HCEC 1CT (cell line): ENCODE measurements at places on chromosomes 7 and 10.

DNA sequence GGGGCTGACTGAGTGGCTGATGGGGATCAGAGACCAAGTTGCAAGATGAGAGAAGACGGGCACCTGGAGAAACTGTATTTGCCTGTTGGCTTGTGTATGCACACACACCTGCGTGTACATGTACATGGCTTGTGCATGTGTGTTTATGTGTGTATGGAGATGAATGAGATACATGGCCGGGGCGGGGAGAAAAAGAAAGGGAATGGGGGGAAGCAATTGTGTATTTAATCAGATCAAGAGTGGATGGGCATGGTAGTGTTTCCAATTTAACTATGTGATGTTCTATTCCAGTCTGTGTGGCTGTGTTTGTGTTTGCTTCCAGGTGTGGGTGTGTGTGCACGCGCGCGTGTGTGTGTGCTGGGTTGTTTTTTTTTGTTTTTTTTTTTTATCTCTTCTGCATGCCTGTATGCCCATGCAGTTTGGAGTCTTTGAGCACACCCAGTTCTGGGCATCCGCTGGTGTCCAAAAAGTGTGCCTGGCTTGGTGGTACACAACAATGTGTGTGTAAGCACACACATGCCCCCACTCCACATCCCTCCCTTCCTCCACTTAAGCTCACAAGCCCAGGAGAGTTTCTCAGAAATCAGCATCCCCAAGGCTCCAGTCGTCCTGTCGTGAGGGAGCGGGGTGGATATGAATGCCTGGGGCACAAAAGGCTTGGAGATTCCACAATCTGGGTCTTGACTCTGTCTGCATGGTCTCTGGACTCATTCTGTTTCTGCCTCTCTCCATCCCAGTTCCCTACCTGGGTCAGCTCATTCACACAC lies 2.5 kb upstream of the VGF start:
- DNase-seq: no peak

DNA sequence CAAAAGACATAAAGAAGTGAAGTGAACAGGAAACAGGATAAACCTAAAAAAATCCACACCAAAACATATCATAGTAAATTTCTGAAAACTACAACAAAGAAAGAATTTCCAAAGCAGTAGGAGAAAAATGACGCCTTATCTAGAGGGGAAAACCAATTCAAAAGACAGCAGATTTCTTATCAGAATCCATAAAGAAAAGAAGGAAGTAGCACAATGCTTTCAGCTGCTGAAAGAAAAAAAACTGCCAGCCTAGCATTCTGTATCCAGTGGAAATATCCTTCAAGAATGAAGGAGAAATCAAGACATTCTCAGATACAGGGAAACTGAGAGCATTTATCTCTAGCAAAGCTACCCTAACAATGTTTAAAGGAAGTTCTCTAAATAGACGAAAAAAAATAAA lies 37.8 kb downstream of the PDLIM1 start:
- DNase-seq: no peak

GRCh38 chr7:29518616-29519015 lies 45.0 kb upstream of the PRR15 start:
- DNase-seq: no peak

- DNase-seq: no peak
Measured at GRCh38 chr7:131540491-131541162, 15.8 kb downstream of the PODXL start.

GRCh38 chr7:150980663-150981062 lies 2.5 kb upstream of the KCNH2 start:
- no peak for DNase-seq

- no peak for DNase-seq
Measured at GRCh38 chr10:11626071-11626470, 14.6 kb upstream of the USP6NL start.

DNA sequence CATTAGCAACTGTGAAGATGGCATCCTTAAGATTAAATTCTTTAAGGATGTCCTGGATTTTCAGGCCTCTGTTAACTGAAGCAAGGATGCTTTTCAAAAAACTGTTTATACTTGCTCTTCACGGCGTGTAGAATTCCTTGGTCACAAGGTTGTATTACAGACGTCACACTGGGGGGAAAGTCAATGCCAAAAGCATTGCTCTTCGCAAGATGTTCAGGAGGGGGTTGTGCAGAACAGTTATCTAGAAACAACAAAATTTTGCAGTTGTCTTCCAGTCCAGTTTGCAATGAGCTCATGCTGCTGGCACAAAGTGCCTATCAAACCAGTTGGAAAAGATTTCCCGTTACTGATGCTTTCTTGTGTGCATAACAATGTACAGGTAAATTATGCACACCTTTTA lies 8.2 kb upstream of the KIF20B start:
- no peak for DNase-seq

DNA sequence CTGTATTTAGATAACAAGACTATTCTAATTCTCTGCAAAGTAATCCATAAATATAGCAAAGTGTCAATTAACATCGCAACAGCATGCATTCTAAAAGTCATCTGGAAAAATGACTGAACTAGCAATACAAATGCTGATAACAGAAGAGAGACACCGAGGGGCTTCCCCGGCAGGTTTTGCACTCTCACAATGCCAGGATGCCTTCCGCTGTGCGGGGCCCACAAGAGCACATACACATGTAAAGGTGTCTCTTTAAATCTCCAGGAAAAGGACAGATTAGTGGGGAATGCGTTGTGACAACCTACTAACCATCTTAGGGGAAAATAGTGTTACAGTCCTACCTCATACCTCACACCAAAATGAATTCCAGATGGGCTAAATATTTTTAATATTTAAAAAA lies 86.9 kb downstream of the CXCL12 start:
- DNase-seq: no peak

DNA sequence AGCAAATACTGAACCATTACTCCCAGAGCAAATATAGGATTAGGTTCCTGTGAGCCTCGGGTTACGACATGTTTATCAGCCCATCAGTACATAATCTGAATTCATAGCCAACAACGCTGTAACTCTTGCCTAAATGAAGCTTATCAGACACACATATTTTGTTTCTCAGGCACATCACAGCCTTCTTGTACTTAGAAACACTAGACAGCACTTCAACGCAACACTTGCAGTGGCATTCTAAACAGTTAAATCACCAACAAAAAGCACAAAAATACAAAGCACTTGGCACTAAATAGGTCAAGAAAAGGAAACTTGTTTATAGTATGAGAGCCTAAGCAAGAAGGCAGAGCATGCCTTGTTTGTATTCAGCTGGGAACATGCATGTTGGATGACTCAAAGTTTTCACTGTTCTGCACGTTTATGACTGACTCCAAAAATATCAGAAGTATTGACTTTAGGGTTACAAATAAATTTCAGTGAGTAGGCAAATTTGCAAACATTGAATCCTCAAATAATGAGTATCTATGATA lies 75.0 kb downstream of the VPS50 start:
- DNase-seq: peak; percentile 83

GRCh38 chr7:129903935-129904334 lies 48.8 kb downstream of the UBE2H start:
- DNase-seq: no peak

DNA sequence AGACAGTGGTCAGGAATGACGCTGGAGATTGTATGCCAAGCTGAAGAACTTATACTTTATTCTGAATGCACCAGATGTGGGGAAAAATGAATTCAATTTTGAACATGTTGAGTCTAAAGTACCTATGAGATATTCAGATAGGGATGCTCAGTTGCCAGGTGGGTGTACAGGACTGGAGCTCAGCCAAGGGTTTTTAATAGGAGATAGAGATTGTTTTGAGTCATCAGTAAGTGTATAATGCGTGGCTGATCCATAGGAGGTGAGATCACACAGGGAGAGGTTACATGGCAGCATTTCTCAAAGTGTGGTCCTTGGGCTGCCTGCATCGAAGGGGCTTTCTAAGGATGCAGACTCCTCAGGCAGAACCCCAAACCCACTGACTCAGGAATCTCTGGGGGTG lies 6.8 kb upstream of the HIPK2 start:
- no peak for DNase-seq

- DNase-seq: no peak
Measured at GRCh38 chr7:162632-163297, 29.6 kb upstream of the FAM20C start.

- no peak for DNase-seq
Measured at GRCh38 chr7:117665368-117665767, 185.5 kb downstream of the CFTR start.

- DNase-seq: no peak
Measured at GRCh38 chr7:4168041-4168440, 514.1 kb upstream of the FOXK1 start.

DNA sequence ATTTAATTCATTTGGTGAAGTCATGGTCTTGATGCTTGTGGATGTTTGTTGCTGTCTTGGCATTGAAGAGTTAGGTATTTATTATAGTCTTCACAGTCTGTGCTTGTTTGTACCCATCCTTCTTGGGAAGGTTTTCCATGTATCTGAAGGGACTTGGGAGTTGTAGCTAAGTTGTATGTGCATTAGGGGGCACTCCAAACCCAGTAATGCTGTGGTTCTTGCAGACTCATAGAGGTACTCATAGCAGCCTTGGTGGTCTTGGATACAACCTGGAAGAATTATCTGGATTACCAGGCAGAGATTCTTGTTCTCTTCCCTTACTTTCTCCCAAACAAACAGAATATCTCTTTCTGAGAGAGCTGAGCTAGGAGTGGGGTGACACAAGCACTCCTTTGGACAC lies 93.2 kb downstream of the ADCYAP1R1 start:
- no peak for DNase-seq

- no peak for DNase-seq
Measured at GRCh38 chr10:89653410-89653869, 8.4 kb upstream of the PANK1 start.

DNA sequence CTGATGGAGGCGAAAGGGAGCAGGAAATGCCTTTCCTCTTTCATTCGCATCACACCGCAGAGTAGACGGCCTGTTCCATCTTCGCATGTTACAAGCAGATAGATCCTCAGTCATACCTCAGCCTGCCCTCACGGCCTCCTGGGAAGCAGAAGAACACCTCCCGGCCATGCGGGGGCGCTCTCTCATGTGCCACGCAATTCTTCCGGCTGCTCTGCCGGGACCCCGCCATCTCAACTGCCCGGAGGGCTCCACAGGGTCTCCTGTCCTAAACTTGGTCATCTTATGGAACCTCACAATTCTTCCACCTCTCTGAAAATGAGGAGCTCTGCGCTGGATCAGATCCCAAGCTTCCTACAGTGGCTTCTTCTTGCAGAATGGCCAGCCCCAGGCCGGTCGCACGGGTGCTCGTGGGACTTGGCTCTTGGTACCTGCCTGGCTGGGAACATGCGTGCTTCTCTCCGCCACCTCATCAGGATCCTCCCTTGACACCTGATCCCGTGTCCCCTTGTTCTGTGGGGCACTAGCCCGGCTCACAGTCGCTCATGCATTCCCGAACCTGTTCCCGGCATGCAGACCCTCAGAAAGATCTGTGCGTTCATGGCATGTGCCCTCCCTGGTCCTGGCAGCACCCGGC lies 262.8 kb upstream of the SHH start:
- DNase-seq: no peak

DNA sequence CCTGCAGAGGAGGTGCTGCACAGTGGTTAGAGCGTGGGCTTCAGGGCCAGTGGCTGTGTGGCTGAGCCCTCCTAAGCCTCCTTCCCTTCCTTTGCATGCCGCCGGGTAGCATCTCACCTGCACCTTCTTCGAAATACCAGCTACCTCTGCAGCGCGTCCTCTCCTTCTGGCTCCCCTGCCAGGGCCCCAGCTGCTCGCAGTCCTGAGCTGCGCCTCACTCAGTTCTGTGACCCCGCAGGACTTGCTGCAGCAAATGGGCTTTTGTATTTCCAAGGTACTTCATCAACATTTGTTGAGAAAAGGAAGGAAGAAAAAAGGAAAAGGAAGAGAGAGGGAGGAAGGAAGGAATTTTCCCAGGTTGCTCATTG lies 146.7 kb upstream of the PRR15 start:
- DNase-seq: no peak

- DNase-seq: no peak
Measured at GRCh38 chr10:112744181-112745096, 205.6 kb upstream of the TCF7L2 start.

DNA sequence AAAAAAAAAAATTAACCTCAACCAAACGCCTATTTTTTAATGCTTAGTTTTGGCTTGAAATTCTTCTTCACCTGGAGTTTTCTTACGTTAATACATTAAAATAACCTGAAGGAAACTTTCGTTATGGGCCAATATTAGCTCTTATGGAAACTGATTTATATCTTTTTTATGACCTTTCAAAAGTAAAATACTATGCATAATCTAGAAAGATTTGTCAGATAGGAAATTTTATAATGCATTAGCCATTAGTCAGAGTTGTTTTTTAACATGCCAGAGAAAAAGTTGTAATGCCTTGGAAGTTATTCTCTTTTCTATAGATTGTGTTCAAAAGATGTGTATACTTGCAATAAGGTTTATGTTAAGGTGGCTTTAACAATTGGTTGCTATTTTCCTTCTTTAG lies 34.3 kb upstream of the ARL4A start:
- peak; percentile 21 for DNase-seq

DNA sequence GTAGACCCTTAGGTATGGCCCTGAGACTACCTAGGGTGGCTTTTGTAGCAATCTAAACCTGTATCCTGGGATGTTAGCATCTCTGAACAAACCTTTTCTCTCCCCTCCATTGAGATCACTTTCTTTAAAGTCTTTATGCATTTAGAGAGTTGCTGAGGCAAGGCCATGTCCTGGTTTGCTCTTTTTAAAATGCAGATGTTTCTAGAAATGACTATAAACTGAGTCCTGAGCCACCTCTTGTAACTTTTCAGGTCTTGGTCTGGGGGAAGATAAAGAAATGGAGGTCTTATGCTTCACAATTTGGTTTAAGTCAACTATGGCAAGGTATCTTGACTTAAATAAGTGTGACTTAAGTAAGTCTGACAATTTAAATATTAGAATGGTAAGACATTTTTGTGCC lies 78.0 kb downstream of the AUTS2 start:
- no peak for DNase-seq

- DNase-seq: no peak
Measured at GRCh38 chr10:123748711-123749110, 82.6 kb downstream of the GPR26 start.

- DNase-seq: no peak
Measured at GRCh38 chr7:28165261-28165660, 15.3 kb downstream of the JAZF1 start.

DNA sequence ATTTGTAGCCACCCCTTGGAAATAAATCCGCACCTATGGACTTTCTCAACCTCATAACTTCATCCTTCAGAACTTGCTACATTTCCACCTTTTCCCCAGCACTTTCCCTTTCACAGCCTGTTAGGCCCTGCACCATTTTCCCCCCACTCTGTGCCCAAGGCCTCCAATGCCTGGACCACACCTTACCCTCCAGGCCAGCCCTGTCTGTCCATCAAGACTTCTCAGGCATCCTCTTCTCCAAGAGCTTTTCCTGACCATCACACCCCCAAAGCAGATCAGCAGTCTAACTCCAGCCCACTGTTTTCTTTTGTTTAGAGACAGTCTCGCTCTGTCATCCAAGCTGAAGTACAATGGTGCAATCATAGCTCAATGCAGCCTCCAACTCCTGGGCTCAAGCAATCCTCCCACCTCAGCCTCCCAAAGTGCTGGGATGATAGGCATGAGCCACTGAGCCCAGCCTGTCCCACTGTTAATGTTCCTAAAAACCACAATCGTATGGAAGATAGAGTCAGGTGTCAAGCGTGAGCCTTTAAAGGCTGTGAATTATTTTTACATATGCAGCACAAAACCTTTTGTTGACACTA lies 116.8 kb downstream of the PARD3 start:
- no peak for DNase-seq

GRCh38 chr7:145729691-145730090 lies 386.9 kb upstream of the CNTNAP2 start:
- DNase-seq: peak; percentile 63

GRCh38 chr10:116779076-116779687 lies 36.8 kb upstream of the HSPA12A start:
- DNase-seq: no peak
